ENCODE measurements at places on chromosomes 11 and 22. TPM values are rescaled to one million over a fixed set of nuclear protein-coding genes. Genes with fewer than 3 reads are reported as not detected.
A peak's percentile ranks its signal among the peaks of the same experiment; 100 is the strongest.

- DNase-seq, result peak; percentile 15
These were observed 1.2 kb downstream of the PRG3 start for GRCh38 chr11:57379732-57380131.

GRCh38 chr22:34570408-34570807, 495.6 kb upstream of the ISX start:
- DNase-seq, result no peak

The TSPAN32 gene
- not detected for total RNA-seq

DNA sequence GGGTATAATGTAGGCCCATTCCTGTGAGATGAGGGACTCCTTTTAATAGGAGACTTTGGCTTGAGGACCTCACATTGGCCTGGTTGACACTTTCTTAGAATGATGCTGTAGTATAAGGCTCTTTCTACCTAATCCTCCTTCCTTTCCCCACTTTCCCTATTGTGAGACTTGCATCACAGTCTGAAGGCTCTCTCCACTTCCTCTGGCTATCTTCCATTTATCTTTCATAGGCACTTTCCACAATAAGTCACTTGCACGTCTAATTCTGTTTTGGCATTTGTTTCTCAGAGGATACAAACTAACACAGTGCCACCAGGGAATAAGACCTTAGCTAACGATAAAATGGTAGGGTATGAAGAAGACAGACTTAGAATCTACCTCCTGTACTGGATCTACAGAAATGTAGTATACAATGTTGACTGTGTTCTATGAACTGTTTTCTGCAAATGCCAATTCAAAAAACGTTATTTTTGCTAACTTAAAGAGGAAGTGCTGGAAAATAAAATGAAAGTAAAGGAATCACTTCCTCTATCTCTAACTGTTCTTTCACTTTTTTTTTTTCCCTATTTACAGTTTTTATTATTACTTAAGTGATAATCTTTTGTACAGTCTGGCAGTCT, 17.9 kb upstream of the PDE3B start:
- DNase-seq, result no peak

DNA sequence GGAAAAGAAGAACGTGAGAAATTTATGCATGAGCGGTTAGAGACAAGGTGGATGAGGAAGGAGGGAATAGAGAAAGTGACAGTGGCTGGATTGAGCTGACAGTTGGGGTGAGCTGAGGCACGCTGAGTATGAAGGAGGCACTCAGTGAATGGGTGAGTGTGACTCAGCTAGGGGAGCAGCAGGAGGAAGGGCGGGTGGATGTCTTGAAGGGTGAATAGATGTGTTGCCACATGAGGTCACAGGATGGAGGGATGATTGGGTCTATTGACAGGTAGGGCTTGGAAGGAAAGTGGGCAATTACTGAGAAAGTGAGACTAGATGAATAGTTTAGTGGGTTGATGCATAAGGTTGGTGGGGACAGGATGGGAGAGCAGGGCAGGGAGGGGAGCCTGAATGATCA, 8.0 kb downstream of the IFITM10 start:
- DNase-seq, result no peak

GRCh38 chr11:70650075-70650909, 252.0 kb downstream of the CTTN start:
- peak; percentile 92 for DNase-seq

- no peak for DNase-seq
These were observed 28.1 kb upstream of the LDHA start for GRCh38 chr11:18366286-18366685.

- DNase-seq, result no peak
These were observed 4.6 kb downstream of the SNAP29 start for GRCh38 chr22:20863366-20863765.

DNA sequence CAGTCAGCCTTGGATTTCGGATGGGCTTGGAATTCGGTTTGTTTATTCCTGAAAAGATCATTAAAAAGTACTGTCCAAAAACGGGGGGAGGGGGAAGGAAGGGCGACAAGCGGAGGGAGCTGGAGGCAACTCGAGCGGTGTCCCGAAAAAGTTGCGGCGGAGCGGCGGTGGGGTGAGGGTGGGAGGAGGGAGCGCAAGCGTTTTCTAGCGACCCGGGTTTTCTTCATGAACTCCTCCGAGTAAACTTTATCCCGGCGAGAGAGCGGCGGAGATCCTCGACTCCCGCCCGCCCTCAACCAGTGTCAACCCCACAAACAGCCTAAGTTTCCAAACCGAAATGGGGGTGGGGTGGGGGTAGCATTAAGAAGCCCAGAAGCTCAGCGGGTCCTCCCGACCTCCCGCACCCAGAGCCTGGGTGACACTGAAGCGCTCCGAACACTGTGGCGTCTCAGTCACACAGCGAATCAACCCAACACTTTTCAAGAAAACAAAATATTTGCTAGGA, 133.0 kb upstream of the C11orf58 start:
- DNase-seq, result peak; percentile 40

The MYRF gene
- total RNA-seq, result 3.5 TPM

DNA sequence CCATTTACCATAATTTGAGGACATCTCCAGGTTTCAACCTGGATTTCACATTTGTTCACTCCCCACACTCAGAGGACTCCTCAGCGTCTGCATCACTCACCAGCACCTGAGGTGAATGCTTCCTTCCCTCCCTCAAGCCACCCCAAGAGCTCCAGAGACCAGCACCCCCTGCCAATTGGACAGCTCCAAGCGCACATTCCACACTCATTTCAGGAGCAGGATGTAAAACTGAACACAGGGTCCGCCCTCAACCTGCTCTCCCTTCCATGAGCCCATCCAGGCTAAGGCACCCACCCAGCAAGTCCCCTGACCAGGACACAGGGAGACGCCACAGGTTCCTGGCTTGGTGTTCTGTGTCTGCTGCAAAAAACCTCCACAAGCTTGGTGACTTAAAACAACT, 3.9 kb downstream of the SCGB1D1 start:
- no peak for DNase-seq

- DNase-seq, result no peak
These were observed 185.2 kb downstream of the GRIK4 start for GRCh38 chr11:120696597-120697218.

- DNase-seq, result no peak
These were observed 46.8 kb downstream of the BRSK2 start for GRCh38 chr11:1436468-1437039.

DNA sequence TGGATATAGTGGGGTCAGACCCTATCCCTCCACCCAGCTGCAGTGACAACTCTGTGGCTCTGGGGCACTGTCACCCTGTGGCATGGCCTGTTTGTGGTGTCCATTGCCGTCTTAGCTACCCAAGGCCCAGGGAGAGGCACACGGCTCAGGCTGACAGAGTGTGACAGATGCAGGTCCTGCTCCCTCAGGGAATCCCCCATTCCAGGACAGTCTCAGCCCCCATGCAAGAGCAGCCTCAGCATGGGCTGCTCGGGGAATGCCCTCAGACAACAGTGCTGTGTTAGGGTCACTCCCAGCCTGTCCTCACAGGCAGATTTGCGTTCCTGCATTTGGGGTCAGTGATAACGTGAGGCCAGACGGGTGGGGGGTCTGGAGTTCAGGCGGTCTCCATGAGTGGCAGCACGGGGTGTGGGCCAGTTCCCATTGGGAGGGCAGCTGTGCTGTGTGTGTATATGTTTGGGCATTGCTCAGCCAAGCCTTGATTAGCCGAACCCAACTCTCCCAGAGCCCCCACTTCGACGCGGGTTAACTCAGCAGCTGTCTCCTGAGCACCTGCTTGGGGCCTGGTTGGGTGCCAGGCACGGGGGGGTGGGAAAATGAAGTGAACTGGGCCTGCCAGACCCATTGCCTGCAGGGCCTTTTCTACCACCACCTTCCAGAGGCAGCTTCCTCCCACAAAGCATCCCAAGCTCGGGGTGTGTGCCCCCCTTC, 5.3 kb upstream of the KCNQ1OT1 start:
- DNase-seq, result no peak

GRCh38 chr22:45877036-45877380, 100.0 kb downstream of the WNT7B start:
- no peak for DNase-seq

- no peak for DNase-seq
These were observed 69.2 kb upstream of the INCENP start for GRCh38 chr11:62054484-62055121.

GRCh38 chr22:33565580-33565995, 354.7 kb downstream of the LARGE1 start:
- DNase-seq, result no peak

DNA sequence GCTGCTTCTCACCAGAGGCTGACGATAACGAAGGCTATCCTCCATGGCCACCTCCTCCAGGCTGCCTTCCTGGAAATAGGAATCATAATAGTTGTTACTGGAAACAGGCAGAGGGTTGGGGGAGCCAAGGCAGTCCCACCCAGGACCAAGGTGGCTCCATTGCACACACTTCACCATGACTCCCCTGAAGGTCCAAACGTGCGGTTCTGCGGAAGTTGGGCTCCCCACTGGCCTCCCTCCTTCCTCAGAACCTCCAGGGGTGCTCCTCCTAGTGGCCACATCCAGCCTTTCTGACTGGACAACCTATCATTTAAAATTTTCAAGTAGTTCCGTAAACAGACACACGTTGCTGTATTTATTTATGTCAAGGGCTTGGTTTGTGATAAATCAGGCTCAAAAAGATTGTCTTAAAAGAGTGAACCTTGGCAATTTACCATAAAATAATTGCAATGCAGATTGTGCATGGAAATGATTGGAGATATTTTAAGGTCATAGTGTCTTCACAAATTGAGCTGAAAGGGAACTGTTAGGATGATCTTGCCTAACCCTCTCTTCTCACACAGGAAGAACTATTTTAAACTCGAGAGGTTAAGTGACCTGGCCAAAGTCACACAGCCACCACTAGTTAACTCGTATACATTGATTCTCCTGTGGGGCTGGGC, 1.4 kb upstream of the TCN2 start:
- peak; percentile 48 for DNase-seq

DNA sequence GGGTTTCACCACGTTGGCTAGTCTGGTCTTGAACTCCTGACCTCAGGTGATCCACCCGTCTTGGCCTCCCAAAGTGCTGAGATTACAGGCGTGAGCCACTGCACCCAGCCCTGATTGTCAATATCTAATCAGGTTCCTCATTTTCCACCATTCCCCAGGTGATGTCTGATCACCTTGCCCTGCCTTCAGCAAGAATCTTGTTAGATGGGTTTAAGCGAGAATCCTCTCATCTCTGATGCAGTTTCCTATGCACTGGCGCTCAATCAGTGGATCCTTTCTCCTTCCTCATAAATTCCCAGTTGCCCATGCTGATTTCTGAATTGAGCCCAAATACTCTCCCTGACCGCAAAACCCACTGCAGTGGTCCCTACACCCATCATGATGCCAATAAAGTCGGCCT, 664 bp upstream of the ZC3H7B start:
- DNase-seq, result no peak

- DNase-seq, result no peak
These were observed 2.5 kb downstream of the OVCH2 start for GRCh38 chr11:7703740-7704139.

DNA sequence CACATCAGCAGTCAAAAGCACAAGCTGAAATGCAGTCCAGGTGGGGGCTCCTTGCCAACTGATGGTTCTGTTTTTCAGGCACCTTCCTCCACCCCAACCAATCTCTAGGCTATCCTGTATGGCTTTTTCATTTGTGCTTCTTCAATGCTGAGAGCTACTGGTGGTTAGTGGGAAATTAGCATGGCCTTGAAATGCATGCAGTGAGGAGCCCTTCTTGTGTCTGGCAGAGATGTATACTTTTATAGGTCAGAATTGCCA, 167.4 kb downstream of the NAV2 start:
- DNase-seq, result no peak

GRCh38 chr11:37999171-37999570, 1401.1 kb upstream of the RAG2 start:
- DNase-seq, result no peak

The SAA2 gene
- not detected for total RNA-seq

The LGR4 gene
- 51.5 TPM for total RNA-seq

- no peak for DNase-seq
These were observed 143.9 kb upstream of the MPPED2 start for GRCh38 chr11:30730011-30730410.

- no peak for DNase-seq
These were observed 171.1 kb downstream of the TENM4 start for GRCh38 chr11:79269611-79270307.

DNA sequence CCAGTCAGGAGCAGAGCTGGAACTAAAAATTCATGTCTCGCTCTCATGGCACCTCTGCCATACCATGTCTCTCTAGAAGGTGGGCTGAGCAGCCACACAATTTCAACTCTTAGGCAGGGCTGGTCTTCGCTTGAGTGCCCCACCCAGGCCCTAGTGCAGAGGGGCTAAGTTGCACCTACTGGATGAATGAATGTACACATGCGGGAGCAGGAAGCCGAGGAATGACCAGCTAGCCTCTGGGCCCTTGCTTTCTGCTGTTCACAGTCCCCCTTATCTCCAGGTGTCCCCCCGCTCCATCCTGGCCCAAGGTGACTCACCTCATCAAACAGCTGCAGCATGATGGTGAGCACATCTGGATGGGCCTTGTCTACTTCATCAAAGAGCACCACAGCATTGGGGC, 57.5 kb upstream of the PHOX2A start:
- DNase-seq, result no peak

GRCh38 chr11:131785801-131786200, 415.4 kb downstream of the NTM start:
- no peak for DNase-seq

The FGF4 gene
- not detected for total RNA-seq

GRCh38 chr11:8333376-8333775, 69.7 kb upstream of the LMO1 start:
- DNase-seq, result no peak

The CD6 gene
- 0.39 TPM for total RNA-seq

- no peak for DNase-seq
These were observed 128.4 kb downstream of the CCDC81 start for GRCh38 chr11:86503131-86503530.

Measured in neural crest cell (in vitro differentiated cells).